Immature natural killer cell (primary cell): ENCODE measurements at places on chromosomes 11 and 22.

GRCh38 chr11:2666828-2667570 lies 32.8 kb downstream of the KCNQ1OT1 start:
- DNase-seq: no peak

DNA sequence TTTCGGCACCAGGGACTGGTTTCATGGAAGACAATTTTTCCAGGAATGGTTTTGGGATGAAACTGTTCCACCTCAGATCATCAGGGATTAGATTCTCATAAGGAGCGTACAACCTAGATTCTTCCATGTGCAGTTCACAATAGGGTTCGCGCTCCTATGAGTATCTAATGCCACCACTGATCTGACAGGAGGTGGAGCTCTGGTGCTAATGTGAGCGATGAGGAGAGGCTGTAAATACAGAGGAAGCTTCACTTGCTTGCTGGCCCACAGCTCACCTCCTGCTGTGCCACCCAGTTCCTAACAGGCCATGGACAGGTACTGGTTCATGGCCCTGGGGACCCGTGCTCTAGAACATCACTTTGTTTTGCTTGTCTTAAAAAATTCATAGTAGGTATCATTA lies 41.8 kb upstream of the AMPD3 start:
- peak; percentile 50 for DNase-seq

DNA sequence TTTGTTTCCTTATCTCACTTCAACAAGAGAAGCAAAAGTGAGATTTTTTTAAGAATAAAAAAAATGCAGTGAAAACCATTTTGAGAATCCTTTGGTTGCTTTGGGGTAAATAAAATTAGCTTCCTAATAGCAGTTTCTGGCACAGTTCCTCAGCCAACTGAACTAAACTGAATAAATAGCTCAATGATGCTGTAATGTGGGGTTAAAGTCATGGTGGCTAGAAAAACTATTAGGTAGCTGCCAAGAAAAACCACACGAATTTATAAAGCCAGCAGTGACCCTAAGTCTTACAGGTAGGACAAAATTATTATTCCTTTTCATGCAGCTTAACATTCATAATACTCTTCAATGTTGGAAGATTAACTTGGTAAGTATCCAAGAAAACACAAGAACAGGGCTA lies 142.4 kb downstream of the APIP start:
- no peak for DNase-seq

- no peak for DNase-seq
Observed at GRCh38 chr11:34825670-34826383, 90.4 kb downstream of the APIP start.

GRCh38 chr11:110296226-110297075 lies at the start of gene RDX:
Gene RDX, minus strand, starts transcription at chr11:110296614. Its CDS starts 16,922 bp downstream, at chr11:110279692.
- DNase-seq: peak; percentile 70
